ENCODE measurements at places on chromosomes 16 and 17. TPM values are rescaled to one million over a fixed set of nuclear protein-coding genes. Genes with fewer than 3 reads are reported as not detected.
A peak's percentile ranks its signal among the peaks of the same experiment; 100 is the strongest.

GRCh38 chr17:63774141-63774968 is at the start of gene DDX42:
TSS of gene DDX42 (plus strand) at chr17:63774170. CDS start at chr17:63787050, 12,880 bp downstream.
- DNase-seq = peak; percentile 76

KRT25 gene
- not detected for total RNA-seq

DNA sequence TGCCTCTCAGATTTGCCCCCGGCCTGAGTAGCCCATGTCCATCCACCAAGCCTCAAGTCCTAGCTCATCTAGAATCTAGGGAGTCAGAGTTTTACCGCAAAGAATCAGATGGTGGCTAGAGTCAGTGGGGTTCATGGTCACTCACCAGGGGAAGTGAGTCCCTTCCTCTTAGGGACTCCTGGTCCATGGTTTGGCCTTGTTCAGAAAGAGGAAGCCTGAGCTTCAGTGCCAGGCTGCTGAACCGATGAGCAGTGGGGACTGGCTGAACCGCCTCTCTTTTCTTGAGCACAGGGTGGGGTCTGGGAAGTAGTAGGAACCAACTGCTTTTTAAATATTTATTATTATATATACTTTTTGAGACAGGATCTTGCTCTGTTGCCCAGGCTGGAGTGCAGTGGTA is 160.3 kb downstream of the NTN1 start:
- no peak for DNase-seq

DNA sequence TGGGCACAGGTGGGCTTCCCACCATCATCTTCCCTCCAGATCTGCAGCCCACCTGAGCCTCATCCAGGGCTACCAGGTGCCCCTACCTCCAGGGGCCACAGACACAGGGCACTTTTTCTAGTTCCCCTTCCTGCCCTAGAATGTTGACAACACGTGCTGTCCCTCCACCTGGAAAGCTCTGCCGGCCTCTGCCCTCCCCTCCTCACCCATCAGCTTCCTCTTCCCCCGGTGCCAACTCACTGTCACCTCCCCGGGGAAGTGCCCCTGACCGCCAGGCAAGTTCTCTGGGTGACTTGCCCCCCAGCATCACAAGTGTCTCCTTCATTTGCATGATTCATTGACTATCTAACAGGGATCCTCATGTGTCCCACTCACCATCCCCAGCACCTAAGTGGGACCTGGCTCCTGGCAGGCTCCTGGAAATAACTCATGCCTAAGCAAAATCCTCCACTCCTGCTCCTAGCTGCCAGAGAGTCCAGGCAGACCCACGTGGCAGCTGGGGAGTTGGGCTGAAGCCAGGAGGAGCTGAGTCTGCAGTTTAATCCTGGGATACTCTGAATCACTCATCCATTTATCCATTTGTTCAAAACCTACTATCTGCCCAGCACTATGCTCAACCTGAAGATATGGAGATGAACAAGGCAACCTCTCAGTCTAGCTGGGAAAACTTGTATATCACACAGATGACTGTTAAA is 304.4 kb downstream of the FOXL1 start:
- DNase-seq = peak; percentile 78

DNA sequence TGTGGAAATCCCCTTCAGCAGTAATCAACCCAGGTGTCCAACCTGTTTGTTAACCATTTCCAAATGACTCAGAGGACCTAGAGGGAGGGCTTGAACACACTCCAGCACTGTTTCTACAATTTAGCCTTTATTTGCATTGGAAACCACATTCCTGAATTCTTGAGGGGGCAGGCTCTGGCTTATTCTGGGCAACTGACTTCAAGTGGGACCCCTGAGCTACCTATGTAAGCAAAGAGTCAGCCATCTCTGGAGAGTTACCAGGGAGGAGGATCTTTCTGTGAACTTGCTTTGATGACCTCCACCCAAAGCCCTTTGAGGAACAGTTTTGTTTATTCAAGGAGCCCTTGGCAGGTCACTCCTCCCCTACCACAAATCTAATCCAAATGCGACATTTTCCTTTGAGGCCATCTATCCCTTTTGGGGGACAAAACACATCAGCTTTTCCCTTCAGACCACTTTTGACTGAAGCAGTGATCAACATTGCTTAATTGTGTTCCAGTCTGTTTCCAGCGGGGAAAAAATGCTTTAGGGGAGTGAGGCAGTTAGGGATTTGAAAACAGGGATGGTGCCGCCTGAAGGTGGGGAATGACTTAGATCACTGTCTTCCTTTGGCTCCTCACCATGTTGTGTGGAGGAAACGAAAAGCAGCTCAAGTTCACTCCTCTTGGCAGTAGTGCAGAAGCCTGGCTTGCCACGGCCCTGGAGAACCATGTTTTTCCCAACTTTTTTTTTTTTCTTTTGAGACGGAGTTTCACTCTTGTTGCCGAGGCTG is 46.2 kb downstream of the TUBD1 start:
- DNase-seq = peak; percentile 78

- DNase-seq = no peak
These were observed 3.6 kb downstream of the PIEZO1 start for GRCh38 chr16:88781140-88782077.

GRCh38 chr17:2025622-2026309 is 632 bp upstream of the RTN4RL1 start:
- DNase-seq = peak; percentile 80

LUC7L gene
- 60.5 TPM for total RNA-seq

PRKAR1A gene
- total RNA-seq = 578 TPM

GAS7 gene
- total RNA-seq = 144 TPM

- DNase-seq = peak; percentile 95
These were observed 2.3 kb upstream of the BORCS6 start for GRCh38 chr17:8192070-8192815.

NME1 gene
- total RNA-seq = 30.7 TPM

DNA sequence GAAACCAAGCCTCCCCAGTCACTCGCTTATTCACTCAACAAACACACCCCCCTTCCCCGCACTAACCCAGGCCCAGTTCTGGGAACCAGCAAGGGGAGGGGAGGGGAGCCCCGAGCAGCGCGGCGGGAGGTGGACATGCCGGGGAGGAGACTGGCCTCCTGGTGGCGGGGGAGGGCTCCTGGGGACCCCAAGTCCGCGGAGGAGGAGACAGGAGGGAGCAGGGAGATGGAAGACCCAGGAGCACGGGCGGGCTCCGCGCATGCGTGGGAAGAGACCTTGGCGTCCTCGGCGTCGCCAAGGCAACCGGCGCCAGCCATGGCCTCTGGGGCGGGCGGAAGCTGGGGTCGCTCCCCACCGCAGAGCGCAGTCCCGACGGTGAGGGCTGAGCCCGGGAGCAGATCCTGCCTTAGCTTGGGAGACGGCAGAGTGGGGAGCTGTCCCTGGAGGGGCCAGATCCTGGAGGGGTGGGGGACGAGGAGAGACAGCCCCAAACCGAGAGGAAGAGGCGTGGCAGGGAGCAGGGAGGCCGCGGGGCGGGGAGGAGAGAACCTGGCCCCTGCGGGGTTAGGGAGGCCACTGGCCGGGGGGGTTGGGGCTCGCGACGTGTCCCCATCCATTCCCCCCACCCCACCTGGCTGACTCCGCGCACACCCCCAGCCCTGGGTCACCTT is at the start of gene PRR29:
Gene PRR29, plus strand, starts transcription at position 302 of the 671 bp plus-strand sequence. Its CDS starts 14 bp downstream, at position 316.
- DNase-seq = peak; percentile 90

DNA sequence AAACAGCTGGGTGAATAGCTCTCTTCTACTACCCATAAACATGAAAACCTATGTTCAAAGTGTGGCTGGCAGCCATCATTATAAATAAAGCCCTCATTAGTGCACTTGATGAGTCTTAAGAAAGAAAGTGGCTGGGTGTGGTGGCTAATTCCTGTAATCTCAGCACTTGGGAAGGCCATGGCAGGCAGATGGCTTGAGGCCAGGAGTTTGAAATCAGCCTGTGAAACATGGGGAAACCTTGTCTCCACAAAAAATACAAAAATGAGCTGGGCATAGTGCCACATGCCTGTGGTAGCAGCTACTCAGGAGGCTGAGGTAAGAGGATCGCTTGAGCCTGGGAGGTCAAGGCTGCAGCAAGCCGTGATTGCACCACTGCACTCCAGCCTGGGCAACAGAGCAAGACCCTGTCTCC is 28.3 kb upstream of the APPBP2 start:
- no peak for DNase-seq

GRCh38 chr16:12721841-12722421 is 81.8 kb downstream of the CPPED1 start:
- DNase-seq = peak; percentile 18

EPN3 gene
- 7.5 TPM for total RNA-seq

DNA sequence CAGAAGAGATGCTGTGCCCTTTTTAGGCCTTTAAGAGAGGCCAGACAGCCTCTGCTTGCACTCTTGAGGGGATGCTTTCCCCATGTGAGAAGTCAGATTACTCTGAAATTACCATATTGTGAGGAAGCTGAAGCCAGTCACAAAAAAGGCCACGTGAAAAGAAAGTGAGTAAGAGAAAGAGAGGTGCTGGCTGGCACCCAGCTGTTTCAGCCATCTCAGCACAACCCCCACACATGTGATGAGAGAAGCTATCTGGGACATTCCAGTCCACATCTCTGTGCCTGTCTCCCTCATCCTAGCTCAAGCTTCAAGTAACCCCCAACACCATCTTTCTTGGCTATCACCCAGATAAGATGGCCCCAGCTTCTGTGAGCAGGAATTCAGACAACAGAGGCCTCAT is 131.4 kb downstream of the HS3ST2 start:
- DNase-seq = no peak

MYH11 gene
- total RNA-seq = 33.7 TPM

GRCh38 chr16:13628156-13628555 is 291.8 kb upstream of the ERCC4 start:
- DNase-seq = no peak

- no peak for DNase-seq
These were observed 77.8 kb downstream of the CYLD start for GRCh38 chr16:50819706-50820105.

SEPHS2 gene
- 16.4 TPM for total RNA-seq

- DNase-seq = no peak
These were observed 1.0 kb downstream of the ANTKMT start for GRCh38 chr16:721765-722540.

- DNase-seq = peak; percentile 66
These were observed 13.7 kb downstream of the SYCE1L start for GRCh38 chr16:77212741-77213541.

CEMP1 gene
- total RNA-seq = 0.72 TPM

GRCh38 chr16:29989111-29989858 is 6.1 kb downstream of the HIRIP3 start:
- no peak for DNase-seq

DNA sequence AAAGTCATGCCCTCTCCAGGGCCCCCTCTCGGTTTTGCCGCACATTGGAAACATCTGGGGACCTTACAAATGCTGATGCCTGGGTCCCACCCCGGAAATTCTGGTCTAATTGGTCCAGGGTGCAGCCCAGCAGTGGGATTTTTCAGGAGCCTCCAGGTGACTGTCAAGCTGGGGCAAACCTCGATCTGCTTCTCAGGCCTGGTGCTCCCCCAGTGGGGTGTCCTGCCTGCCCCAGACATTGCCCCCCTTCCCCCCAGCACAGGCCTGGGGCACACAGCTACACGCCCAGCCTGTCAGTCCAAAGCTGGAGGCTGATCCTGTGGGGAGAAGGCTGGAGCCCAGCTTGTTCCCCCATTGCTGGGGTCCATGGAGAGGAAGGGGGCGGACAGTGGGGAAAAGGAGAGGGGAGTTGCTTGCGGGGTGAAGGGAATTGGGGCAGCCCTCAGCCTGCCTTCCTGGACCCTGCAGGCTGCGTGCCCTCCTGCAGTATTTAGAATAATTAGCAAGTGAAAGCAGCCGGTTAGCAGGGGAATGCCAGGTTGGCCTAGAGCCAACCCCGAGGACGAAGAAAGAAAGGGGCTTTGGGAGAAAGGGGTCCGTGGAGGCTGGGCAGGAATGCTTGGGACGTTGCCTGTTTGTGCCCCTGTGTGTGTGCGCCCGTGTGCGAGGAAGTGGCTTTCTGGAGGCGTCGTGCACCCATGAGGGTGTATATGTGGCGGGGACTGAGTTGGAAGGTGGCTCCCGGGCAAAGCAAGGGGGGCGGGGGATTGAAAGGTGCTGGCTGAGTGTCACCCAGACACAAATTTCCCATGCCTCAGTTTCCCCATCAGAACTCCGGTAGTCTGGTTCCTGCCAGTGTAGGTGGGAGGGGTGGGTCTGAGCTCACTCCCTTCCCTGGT is 5.9 kb downstream of the FOXJ1 start:
- DNase-seq = no peak

KRT35 gene
- not detected for total RNA-seq

KRT33B gene
- 0.21 TPM for total RNA-seq

HCRT gene
- not detected for total RNA-seq

DNA sequence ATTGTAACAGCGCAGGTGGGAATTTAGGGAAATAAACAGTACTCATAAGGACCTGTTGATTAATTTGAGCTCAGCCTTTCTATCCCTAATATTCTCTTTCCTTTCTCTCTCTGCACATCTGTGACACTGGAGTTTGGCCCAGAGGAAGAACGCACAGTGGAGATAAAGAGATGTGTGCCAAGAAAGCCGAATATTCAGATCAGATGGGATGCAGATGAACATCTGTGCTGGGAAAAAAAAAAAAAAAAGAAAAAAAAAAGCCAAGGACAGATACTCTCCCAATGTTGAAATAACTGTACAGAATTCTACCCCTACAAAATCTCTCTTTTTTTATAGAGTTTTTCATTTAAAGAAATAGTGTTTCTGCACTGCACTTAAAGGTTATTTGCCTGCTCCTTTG is 485.4 kb downstream of the KCNJ2 start:
- peak; percentile 88 for DNase-seq

DNA sequence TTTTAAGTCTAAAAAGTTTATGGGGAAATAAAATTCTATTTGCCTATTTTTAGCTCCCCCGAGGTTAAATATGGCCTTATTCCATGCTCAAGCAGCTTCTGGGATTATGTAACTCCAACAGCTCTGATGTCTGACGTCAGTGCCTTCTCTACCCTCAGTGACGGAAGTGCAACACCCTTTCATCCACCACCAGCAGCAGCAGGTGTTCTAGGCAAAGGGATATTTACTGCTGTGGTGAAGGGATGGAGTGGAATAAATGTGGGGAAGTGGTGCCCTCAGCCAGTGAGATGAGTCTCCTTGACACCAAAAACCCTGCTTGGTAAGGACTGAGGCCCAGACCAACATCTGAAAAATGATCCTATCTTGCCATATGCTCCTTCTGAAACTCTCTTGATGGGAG is 247.4 kb downstream of the SHISA9 start:
- no peak for DNase-seq

DNA sequence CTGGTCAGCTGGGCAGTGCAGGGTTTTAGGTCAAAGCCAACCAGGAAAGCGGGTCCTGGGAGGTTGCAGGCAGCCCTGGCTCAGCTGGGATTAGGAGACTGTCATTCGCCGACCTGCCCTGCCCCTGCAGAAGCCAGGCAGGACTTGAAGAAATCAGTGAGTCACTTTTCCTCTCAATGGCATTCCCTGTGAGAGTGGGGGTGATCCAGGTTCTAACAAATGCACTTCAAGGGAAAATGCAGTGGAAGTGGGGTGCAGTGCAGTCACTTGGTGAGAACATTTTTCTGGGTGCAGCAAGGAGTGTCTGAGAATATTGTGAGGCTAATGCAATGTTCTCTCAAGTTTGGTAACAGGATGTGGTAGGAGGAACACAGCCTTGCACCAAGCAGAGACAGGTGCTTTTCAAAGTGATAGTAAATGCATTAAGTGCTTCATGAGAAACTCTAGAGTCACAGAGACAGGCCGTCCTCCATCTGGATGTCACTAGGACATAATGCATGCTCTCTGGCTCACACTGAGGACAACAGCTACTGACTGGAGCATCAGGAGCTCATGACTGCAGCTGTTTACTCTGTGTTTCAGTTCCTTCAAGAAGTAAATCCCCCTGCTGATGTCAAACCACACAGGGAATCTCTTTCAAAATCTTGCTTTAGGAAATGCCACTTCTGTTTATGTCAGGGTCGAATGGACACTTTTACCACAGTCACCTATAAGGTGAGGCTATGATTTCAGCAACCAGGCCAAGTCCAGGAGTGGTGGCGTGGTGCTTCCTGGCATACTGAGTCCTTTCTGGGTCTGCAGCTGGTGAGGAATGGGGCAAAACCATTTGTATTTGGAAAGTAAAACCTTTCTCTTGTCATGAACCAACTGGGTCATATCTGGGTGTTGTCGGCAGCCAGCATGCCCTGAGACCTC is 16.7 kb downstream of the CDK5R1 start:
- DNase-seq = peak; percentile 83

Measured in tongue (tissue), 3 donors.